Activated CD4-positive, alpha-beta T cell treated with anti-CD3 and anti-CD28 coated beads, Interleukin-2, amount 10 ng/mL, durations not matched to agents 7 days and 5 days (primary cell): ENCODE measurements at places on chromosomes 4 and X. TPM values are rescaled to one million over a fixed set of nuclear protein-coding genes. Genes with fewer than 3 reads are reported as not detected.

GRCh38 chr4:88043586-88044340, 36.3 kb downstream of the PKD2 start:
- no peak for DNase-seq

NLGN4X gene
- total RNA-seq = 0.05 TPM

SHOX gene
- not detected for total RNA-seq

- DNase-seq = no peak
Observed at GRCh38 chr4:170198747-170199146, 109.0 kb upstream of the AADAT start.

DNA sequence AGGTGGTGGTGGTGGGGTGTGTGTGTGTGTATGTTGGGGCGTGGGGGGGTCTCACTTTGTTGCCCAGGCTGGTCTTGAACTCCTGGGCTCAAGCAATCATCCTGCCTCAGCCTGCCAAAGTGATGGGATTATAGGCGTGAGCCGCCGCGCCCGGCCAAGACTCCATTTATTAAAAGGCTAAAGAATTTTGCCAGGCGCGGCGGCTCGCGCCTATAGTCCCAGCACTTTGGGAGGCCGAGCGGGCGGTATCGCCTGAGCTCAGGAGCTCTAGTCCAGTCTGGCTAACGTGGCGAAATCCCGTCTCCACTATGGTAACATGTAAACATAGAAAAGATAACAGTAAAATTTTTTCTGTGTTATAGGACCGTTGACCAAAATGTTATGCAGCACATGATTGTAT, 3.7 kb upstream of the UBA1 start:
- no peak for DNase-seq

GRCh38 chr4:152166567-152166966, 369.3 kb downstream of the FBXW7 start:
- peak; percentile 20 for DNase-seq

DNA sequence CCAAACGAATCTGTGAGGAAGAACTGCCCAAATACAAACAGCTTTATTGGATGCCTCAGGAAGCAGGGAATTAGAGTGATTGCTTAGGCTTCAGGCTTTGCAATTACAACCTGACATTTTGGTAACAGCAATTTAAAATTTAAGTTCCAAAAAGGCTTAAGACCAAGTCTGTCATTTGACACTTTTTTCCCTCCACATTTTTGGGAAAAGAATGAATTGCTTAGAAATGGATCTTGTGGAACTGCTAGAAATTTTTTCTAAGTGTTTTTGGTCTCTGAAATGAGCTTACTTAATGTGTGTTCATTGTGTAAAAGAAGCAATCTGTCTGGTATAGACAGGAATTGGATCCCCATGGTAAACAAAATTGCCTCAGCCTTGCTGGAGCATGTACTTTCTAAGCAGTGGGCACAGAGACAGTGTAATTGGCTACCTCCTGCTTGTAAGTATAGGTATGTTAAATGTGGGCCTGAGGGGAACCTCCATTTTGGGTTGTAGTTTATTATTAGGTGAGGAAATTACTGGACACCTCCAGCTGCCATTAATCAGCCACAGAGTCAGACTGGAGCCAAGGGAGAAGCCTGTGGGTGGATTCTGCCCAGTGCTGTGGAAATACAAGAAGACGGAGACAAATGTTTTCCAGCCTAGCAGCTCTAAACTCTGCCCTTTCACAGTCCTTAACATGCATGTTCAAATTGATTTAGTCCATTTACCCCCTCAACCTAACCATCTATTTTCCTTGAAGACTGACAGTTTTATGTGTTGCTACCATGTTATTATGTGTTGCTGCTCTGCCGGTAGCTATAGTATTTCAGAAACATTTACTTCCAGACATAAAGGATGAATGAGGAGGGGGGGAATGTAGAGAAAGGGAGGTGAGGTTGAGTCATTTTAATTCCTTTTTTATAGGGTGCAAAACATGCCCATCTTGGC, 473.0 kb downstream of the SPRY1 start:
- DNase-seq = no peak

DNA sequence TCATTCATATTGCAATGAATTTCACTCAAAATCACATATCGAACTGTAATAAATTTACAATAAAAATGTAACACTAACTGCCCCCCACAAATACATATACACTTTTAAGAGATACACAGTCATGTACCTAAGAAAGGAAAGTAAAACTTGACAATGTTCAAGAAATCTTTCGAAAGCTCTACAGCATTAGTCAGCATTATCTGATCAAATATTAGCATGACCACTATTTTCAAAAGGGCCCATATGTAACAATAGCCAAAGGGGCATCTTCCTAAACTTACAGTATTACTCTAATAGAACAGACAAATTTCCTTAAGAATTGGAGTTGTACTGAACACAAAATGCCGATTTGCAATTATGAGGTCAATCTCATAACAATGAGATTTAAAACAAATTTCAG, 51.8 kb downstream of the STX18 start:
- DNase-seq = no peak

DNA sequence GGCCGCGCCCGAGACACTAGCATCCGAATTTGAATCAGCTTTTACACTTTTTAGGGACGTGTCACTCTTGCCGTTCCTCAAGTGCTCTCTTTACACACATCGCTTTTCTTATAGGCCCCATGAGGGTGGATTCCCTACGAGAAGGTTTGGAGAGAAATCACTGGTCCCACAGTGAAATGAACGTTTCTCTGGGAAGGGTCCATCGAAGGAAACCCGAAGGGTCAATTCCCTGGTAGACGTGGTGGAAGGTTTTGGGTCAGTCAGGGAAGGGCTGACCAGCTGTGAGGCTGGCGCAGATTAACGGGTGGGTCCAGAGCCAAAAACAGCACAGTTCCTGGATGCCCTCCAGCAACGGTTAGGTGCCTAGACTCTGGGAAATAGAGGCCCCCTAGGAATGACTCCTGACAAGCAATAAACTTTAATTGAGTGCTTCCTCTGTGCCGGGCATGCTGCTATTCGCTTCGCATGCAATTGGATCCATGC, 35.9 kb downstream of the ETDC start:
- no peak for DNase-seq

ERAS gene
- not detected for total RNA-seq

GRCh38 chr4:13892739-13893105, 265.2 kb upstream of the BOD1L1 start:
- no peak for DNase-seq

DNA sequence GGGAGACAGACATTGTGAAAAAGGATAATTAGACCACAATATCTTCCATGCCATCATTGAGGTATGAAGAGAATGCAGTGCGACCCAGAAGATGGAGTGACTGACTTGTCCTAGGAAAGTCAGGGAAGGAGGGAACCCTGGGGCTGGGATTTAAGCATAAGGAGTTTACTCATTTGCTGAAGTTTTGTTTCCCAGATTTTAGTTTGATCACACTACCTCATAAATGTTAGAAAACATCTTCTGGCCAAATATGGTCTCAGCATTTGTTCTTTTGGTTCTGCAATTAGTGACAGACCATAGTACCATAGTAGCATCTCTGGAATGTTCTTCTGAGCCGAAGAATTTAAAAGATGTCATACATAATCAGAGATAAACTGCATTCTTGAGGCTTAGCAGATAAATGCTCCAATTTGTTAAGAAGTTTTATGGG, 96.5 kb upstream of the PGRMC2 start:
- no peak for DNase-seq

ENPP6 gene
- 0.47 TPM for total RNA-seq

GPR82 gene
- not detected for total RNA-seq

DNA sequence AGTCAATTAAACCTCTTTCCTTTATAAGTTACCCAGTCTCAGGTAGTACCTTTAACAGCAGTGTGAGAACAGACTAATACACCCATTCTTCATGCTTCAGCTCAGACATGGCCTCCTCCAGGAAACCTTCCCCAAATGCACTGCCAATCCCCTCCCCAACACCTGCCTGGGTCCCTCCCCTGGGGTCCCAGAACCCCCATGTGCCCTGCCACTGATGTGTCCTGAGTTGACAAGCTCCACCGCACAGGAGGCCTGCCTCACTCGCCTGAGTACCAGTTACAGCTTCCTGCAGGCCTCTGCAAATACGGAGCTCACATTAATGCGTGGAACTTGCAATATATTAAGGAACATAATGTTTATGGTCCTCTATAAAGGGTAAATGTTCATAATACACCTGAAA, 34.9 kb upstream of the CRMP1 start:
- no peak for DNase-seq

DNA sequence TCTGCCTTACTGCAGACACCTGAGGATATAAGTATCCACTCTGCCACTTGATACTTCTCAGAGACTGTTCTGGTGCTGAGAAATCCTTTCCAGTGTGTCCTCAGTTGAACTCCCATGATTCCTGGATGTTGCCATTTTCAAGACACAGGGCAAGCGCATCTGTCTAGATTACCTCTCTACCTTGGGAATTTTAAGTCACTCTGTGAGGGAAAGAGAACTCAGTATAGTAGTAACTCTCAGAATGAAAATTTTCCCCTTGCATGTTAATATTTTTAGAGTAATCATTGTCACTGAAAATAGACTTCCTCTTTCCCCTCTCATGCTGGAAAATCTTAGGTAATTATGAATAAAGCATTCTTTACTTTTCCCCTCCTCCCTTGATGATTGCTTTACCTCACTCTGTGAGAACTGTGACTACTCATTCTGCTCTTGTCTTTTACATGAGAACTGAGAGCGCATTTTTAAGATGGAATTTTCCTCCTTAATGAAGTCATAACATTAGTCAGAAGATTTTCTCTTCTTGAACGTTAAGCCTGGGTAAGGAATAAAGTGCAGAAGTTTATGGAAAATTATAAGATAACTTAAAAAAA, 45.0 kb downstream of the TET2 start:
- no peak for DNase-seq

PALLD gene
- 2.4 TPM for total RNA-seq

DNA sequence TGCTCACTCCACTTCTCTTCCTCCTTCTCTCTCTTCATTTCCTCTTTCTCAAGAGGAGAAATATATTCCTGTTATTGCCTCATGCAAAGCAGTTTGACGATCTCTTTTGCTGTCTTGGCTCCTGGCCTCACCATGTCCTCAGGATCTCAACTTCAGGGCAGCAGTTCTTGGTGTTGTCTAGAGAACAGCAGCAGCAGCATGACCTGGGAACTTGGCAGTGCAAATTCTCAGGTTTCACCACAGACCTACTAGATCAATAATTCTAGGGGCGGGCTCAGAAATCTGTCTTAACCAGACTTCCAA, 193.4 kb upstream of the EDNRA start:
- no peak for DNase-seq

DNA sequence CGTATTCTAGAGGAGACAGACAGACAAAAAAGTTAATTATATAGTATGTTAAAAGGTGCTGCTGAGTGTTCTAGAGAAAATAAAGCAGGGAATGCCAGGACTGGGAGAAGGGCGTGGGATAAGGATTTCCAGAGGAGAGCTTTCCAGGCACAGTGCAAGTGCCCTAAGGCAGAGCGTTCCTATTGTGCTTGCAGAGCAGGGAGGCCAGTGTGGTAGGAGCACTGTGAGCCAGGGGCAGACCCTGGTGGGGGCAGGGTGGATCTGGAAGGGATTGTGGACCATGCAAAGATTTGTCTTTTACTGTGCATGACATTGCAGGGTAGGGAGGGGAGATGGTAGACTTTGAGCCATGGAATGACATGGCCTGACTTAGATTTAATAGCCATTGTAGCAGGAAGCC, 25.8 kb downstream of the EXOC1 start:
- DNase-seq = no peak

- DNase-seq = no peak
Observed at GRCh38 chrX:15310117-15310516, 5.3 kb downstream of the ASB11 start.

DNA sequence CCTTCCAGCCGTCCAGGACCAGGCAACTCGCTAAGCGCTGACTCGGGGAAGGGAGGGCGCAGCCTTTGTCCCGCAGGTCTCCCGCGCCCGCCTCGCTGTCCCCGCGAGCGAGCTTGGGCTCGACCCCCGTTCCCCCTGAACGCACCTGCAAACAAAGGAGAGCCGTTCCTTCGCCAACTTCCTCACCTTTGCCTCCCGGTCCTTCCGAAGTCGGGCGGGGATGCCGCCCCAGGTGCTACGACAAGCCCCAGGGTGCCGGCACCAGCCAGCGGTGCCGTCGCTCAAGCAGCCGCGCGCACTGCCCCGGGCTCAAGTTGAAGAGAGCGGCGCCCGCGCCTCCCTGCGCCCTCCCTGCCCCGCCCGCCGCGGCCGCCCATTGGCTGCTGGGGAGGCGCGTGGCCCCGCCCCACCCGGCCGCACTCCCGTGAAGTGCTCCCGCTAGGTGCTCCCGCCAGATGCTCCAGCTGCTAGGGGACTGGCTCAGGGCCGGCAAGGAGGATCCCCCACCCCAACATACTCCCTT, 107.1 kb downstream of the NSUN7 start:
- DNase-seq = peak; percentile 53

COX18 gene
- 12.9 TPM for total RNA-seq

GRCh38 chr4:54093324-54094240, 6.4 kb upstream of the GSX2 start:
- DNase-seq = no peak

DNA sequence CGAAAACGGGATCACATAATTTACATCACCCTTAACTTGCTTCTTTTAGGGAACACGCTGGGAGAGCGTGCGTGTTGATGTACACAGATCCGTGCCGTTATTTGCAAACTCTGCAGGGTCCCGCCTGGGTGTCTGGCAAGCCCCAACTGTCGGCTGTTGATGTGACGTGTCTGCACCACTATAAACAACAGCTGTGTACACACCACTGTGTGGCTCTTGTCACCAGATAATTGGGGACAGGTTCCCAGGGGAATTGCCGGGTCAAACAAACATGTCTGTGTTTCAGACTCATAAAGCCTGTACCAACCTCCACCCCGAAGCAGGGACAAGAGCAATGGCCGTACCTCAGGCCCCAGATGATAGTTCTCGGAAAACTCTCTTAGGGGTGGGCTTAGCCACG, 105.0 kb upstream of the AFAP1 start:
- DNase-seq = no peak

- DNase-seq = no peak
Observed at GRCh38 chrX:83509254-83509801, 1.2 kb downstream of the POU3F4 start.

DNA sequence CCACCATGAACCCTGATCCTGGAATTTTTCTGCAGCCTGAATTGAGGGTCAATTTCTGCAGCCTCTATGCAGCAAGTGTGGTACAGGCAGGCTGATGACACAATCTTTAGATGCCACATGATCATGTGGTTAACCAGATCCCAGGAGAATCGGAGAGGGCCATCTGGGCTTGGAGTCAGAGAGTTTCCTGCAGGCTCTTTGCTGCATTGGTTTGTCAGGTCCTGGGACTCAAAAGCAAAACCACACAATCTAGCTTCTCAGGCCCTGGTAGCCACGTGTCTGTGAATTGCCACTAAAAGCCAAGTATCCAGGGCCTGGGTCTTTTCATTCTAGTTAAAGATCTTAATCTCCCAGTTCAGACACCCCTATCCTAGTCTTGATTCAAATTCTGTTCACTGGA, 464.5 kb downstream of the BCOR start:
- DNase-seq = no peak

- DNase-seq = no peak
Observed at GRCh38 chr4:183872531-183872930, 32.6 kb upstream of the STOX2 start.

GRCh38 chr4:122758033-122758432, 25.5 kb downstream of the BBS12 start:
- DNase-seq = no peak

GRCh38 chrX:45806410-45807121, 605.9 kb upstream of the DIPK2B start:
- peak; percentile 67 for DNase-seq
